ENCODE measurements at places on chromosomes 11 and 22. TPM values are rescaled to one million over a fixed set of nuclear protein-coding genes. Genes with fewer than 3 reads are reported as not detected.

Gene PLAAT4
- 1.7 TPM for total RNA-seq

Gene TTC9C
- 35.4 TPM for total RNA-seq

Gene OSM
- total RNA-seq, result not detected

Gene DUSP8
- 2.0 TPM for total RNA-seq

Gene CRYBA4
- not detected for total RNA-seq

Gene OR5P2
- not detected for total RNA-seq

Gene MYRF
- 21.2 TPM for total RNA-seq

Gene DKK3
- 11.9 TPM for total RNA-seq

Gene MMP12
- total RNA-seq, result 0.02 TPM
